ENCODE measurements at places on chromosomes 3 and 15.

DNA sequence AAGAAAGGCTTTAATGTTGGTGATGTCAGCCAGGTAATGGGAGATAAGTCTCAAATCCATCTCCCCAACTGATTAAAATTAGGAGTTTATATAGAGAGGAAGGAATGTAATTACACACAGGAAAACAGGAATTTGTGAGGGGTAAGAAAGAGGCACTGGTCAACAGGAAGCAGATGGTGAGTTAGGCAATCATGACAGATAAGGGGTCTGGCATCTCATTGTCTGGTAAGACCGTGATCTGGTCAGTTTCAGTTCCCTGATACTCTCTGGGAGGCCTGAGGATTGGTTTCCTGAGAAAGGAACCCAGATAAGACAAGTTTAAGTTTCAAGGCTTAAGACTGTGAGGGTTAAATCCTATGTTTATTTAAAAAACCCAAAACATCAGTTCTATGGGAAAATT is 414.7 kb upstream of the ARRDC4 start:
- DNase-seq, result no peak

GRCh38 chr3:86723433-86723832 is 267.5 kb downstream of the VGLL3 start:
- no peak for DNase-seq

GRCh38 chr3:41159588-41160189 is 39.6 kb upstream of the CTNNB1 start:
- DNase-seq, result no peak

DNA sequence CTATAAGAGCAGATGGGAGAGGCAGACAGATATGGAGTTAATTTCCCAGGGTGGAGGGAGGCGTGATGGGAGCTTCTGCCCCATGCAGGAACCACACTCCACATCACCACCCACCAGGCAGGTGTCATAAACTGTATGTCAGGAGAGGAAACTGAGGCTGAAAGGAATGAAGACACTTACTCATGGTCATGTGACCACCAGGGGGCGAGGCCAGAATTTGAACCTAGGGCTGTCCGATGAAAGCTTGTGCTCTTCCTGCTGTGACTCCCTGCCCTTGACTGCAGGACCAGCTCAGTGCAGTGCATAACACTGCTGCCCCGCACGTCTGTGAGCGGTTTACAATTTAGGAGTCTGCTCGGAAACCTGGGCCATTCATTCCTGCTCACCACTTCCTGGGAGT is 28.8 kb downstream of the NUP210 start:
- DNase-seq, result no peak

DNA sequence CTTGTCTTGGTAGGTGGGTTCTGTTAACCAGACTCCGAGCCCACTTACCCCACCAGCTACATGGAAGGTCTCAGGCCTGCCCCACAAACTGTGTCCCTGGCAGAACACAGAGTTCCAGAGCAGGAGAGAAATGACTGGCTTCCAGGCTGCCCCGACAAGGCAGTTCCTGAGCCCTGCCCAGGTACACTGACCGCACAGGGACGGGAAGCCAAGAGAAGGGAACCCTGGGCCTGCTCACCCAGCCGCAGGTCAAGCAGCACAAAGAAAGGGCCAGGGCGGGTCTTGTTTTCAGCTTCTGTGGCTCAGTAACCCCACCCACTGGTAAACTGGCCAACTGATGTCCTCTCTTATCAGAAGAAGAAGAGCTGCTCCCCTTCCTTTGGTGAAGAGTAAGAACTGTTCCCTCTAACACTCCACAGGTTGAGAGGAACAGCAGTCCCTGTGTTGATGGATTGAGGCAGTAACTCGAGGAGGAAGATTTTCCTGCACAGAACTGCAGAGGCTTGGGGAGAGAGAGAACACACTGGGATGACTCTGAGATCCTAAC is 68.4 kb downstream of the CRTC3 start:
- DNase-seq, result peak; percentile 66

DNA sequence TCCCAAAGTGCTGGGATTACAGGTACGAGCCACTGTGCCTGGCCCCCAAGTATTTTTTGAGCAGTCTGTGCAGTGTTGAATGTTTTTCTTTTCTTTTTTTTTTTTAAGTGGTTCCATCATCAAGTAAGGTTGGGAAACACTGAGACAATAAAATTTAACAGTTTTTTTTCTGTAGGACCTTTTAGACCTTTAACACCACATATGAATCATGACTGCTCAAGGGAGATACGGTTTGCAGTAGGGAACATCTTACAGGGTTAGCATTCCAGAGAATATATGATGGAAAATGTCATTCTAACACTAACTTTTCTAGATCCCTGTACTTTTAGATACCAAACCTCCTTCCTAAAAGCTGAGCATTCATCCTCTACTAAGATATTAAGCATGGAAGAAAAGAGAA is 41.7 kb downstream of the SNX4 start:
- no peak for DNase-seq

- no peak for DNase-seq
Measured at GRCh38 chr3:126649556-126650092, 5.3 kb downstream of the TXNRD3 start.

DNA sequence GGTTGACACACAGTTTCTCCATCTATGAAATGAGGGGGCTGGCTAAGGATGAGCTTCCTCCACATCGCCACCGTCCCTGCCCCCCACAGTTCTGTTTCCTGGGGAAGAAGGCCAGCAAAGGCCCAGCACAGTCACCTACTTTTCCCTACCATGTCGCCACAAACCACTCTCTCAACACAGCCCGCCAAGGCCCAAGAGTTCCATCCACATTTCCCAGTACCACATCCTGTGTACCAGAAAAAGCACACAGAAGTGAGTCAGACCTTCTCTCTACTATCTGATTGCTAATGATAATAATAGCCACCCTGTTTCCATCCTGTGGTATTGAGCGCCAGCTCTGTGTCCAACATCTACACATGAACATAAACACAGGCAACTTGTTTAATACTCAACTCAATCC is 30.3 kb upstream of the C15orf39 start:
- DNase-seq, result no peak

DNA sequence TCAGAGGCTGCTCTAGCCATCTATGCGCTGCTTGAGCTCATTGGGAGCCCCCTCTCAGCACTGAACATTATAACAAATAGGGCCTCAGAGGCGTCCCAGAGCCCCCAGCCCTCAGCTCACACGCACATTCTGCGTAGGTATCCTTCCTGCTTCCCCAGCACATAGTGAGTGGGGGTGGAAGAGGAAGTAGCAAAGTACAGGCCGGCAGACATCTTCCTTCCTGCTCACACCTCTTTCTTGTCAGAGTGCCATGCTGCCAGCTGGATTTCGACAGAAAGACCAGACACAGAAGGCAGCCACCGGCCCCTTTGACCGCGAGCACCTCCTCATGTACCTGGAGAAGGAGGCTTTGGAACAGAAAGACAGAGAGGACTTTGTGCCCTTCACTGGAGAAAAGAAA is 16.6 kb downstream of the TMOD2 start:
- DNase-seq, result no peak

GRCh38 chr3:113084777-113085176 is 94.0 kb downstream of the GTPBP8 start:
- DNase-seq, result no peak

- DNase-seq, result no peak
Measured at GRCh38 chr3:111592143-111592542, 3.0 kb downstream of the ZBED2 start.

GRCh38 chr15:76930831-76931396 is 635 bp upstream of the RCN2 start:
- DNase-seq, result no peak

GRCh38 chr15:37586011-37586583 is 348.3 kb upstream of the TMCO5A start:
- DNase-seq, result no peak

DNA sequence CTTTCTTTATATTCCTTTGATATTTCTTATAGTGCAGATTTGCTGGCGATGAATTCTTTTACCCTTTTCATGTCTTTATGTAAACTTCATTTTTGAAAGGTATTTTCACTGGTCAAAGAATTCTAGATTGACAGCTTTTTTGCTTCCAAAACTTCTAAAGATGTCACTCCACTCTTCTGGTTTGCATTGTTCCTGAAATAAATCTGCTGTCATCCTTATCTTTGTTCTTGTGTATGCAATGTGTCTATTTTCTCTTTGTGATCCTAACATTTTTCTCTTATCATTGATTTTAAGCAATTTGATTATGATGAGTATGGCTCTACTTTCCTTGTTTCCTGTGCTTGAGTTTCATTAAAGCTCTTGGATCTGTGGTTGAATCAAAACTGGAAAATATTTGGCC is 103.4 kb downstream of the GLDN start:
- DNase-seq, result no peak

- no peak for DNase-seq
Measured at GRCh38 chr3:188169830-188170455, 16.0 kb downstream of the LPP start.

DNA sequence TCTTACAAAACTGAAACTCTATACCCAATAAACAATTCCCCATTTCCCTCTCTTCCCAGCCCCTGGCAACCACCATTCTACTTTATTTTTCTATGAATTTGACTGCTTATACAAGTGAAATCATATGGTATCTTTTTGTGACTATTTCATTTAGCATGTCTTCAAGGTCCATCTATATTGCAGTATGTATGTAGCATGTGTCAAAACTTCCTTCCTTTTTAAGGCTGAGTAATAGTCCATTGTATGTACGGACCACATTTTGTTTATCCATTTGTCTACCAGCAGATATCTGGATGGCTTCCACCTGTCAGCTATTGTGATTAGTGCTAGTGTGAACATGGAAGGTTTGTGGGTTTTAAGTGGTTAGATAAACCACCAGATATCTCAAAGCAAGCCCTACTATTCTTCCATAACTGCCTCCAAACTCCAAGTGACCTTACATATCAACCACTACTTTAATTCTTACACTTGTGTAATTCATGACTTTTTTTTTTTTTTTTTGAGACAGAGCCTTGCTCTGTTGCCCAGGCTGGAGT is 134.7 kb downstream of the TMCC1 start:
- DNase-seq, result no peak

GRCh38 chr15:99140590-99140989 is 35.7 kb downstream of the SYNM start:
- no peak for DNase-seq

DNA sequence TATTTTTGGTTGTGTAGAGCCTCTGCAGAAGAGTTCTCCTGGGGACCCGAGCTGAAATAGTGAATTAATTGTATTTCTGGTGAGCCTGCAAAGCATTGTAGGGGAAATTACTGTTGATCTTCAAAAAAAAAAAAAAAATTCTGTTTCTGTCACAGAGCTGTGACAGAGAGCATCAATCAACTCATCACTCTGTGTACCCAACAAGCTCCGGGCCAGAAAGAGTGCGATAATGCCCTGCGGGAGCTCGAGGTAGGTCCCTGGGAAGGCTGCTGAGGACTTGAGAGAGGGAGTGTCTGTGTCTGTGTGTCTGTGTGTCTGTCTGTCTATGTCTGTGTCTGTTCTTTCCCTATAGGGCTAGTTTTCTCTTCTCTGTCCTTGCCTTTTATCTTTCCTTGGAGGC is 294.4 kb upstream of the TPM1 start:
- no peak for DNase-seq

- no peak for DNase-seq
Measured at GRCh38 chr3:129184396-129184657, 631 bp upstream of the CNBP start.

GRCh38 chr3:26068890-26069289 is 279.0 kb downstream of the OXSM start:
- no peak for DNase-seq

DNA sequence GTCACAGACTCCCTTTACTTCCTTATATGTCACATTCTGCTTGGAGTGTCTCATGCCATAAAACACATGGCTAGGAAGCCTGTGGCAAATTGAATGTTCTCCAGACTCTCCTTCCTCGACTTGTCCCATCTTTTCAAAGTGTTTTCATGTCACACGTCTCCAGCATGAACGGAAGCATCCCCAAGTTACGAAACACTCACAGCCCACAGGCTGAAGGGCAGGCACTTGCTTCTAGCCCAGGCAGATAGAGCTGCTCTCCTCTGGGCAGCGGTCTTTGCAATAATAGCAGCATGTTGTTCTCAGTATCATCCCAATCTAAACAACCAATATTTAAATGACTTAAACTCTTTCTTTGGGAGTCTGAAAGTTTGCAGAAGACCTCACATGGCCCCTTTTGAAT is 85.3 kb upstream of the ADAMTS9 start:
- DNase-seq, result no peak

DNA sequence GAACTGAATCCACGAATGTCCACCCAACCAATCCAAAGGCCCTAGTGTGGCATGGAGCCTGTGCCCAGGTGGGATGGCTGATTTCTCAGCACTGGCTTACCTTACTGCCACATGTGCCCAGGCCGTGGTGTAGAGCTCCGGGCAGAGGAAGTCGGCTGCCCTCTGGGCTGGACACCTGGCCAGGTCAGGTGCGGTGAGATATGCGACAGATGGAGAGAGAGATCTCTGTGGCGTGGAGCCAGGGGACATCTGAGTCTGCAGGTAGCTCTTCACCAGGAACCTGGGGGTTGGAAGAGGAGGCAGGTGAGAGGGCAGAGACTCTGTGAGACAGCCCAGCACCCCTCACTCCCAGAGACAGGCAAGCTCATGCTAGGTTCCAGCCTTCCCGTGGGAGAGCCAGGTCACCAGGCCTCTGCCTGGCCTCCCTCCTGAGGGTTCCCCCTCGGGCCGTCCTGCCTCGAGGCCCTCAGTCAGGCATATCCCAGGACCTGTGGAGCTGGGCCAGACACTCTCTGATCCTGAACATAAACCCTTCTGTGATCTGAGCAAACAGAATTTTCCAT is 12.6 kb downstream of the ACOX2 start:
- DNase-seq, result peak; percentile 38

DNA sequence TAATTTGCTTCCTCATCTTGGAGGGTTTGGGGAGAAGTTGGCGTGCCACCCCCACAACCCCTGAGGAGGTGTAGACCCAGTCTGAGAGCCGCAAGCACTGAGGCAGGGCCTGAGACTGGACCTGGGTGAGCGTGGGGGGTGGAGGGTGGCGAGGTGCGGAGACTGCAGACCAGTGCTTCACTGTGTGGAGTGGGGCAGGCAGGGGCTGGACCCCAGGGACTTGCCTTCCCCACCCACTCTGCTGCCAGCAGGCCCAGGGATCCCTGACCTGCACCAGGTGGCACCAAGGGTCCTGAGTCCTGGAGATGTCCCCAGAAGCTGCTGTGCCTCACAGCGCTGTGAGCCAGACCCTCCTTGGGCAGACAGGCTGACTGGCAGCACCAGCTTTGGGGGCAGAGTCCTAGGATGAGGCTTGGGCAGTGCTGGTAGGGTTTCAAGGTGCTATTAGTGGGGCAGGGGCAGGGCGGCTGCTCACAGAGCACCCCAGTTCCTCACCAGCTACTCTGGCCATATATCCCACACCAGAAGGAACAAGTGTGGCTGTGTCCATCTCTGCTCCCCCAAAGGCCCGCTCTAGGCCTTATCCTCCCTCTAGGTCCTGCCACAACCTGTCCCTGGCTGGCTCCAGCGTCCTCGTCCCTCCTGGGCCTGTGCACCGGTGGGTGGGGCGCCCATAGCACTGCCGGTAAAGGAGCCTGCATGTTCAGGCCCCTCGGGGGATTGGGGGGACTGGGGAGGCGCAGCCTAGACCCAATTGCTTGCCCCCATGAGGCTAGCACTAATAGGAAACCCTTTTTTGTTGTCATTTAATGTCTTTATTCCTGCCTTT is 11.8 kb downstream of the ZBTB47 start:
- no peak for DNase-seq

All from stimulated activated effector memory CD8-positive, alpha-beta T cell treated with anti-CD3 and anti-CD28 coated beads, Interleukin-12 subunit alpha, Interleukin-12 subunit beta, amount 100 ng/mL, for 72 hours (primary cell).